Posterior vena cava (tissue), 2 donors: ENCODE measurements at places on chromosomes 13 and 19. TPM values are rescaled to one million over a fixed set of nuclear protein-coding genes. Genes with fewer than 3 reads are reported as not detected.

TGDS gene
- total RNA-seq, result 7.6 TPM

KLHL1 gene
- not detected for total RNA-seq

ERICH6B gene
- not detected for total RNA-seq

KLK14 gene
- not detected for total RNA-seq

SULT2A1 gene
- not detected for total RNA-seq

DNA sequence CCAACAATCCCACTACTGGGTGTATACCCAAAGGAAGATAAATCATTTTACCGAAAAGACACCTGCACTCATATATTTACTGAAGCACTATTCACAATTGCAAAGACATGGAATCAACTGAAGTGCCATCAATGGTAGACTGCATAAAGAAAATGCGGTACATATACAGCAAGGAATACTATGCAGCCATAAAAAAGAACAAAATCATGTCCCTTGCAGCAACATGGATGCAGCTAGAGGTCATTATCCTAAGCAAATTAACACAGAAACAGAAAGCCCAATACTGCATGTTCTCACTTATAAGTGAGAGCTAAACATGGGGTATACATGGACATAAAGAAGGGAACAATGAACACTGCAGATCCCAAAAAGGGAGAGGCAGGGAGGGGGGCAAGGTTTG lies 2.7 kb upstream of the ZNF507 start:
- DNase-seq, result no peak

GRCh38 chr13:39890537-39890936 lies 235.1 kb downstream of the COG6 start:
- no peak for DNase-seq

DNA sequence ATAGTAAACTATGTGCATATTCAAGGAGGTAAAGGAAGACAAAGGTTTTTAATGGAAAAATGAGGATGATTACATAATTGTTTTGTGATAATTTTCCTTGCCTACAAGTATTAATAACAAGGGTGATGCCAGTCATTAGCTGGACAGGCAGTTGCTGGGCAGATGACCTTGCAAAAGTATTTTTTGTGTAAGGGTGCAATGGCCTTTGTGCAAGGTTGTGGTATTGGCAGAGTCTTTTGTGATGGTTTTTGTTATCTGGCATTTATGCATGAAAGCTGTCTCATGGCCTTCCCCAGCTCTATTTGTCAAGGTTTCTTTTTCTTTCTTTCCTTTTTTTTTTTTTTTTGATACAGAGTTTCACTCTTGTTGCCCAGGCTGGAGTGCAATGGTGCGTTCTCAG lies 4.3 kb upstream of the COMMD6 start:
- no peak for DNase-seq

DNA sequence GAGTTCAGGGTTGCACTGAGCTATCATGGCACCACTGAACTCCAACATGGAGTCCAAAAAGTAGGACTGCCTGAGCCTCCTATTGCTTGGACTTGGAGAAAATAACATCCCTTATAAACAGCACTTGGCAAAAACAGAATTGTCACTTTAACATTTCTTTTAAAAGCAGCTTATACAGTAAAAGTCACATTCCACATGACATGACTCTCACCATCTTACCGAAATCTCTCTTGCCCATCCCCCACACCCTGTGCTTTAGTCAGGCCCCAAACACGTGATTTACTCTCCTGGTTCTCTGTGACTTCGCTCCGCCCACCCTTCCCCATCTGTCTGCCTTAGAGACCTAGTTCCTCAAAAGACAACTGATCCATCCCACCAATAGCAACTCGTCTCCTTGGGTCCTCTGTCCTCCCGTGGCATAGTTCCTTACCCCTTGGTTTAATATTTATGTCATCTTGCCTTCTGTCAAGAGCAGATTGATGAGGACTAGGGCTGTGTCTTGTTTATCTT lies 4.6 kb downstream of the SAFB start:
- DNase-seq, result peak; percentile 91

DNA sequence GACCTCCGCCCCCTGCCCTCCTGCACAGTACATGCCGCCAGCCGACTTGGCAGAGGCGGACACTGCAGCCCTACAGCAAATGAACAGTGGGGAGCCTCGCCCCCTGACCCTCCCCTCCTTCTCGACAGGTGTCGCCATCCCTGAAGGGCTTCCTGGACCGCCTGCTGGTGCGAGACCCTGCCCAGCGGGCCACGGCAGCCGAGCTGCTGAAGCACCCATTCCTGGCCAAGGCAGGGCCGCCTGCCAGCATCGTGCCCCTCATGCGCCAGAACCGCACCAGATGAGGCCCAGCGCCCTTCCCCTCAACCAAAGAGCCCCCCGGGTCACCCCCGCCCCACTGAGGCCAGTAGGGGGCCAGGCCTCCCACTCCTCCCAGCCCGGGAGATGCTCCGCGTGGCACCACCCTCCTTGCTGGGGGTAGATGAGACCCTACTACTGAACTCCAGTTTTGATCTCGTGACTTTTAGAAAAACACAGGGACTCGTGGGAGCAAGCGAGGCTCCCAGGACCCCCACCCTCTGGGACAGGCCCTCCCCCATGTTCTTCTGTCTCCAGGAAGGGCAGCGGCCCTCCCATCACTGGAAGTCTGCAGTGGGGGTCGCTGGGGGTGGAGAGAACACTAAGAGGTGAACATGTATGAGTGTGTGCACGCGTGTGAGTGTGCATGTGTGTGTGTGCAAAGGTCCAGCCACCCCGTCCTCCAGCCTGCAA lies 18.3 kb upstream of the NCCRP1 start:
- no peak for DNase-seq

- DNase-seq, result no peak
Measured at GRCh38 chr13:35252536-35253205, 223.8 kb downstream of the MAB21L1 start.

- DNase-seq, result no peak
Measured at GRCh38 chr13:29593605-29594297, 1.7 kb downstream of the SLC7A1 start.

DNA sequence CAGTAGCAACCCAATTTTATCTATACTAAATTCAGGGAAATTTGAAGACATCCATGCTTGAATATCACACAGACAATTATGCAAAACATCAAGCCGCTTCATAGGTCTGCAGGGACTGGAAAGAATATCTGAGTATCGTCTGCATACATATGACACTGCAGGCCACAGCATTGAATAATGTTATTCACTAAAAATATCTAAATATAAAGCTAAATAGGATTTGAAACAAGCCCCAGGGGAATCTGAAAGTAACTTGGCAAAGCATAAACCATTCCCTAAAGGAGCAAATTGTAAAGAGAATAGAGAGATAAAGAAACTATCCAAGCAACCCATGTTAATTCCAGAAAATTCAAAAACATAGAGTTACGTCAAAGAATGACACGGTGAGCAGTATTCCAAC lies 1251.0 kb downstream of the PCDH17 start:
- DNase-seq, result no peak

DNA sequence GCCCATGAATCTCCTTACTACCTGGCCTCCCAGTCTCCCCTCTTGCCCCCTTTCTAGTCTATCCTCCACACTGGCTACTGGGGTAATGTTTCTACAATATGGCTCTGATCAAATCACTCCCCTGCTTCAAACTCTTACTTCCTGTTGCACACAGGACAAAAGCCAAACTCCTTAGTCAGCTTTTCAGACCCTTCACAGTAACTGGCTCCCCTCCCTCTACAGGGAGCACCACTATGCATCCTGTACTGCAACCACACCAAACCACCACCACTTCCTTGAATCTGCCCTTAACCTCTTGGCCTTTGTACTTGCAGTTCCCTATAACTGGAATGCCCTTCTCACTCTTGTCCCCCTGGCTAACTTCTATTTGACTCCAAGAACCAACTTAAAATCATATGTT lies 32.2 kb downstream of the DEDD2 start:
- no peak for DNase-seq
